ENCODE measurements at places on chromosomes 1 and 21. TPM values are rescaled to one million over a fixed set of nuclear protein-coding genes. Genes with fewer than 3 reads are reported as not detected.

DNA sequence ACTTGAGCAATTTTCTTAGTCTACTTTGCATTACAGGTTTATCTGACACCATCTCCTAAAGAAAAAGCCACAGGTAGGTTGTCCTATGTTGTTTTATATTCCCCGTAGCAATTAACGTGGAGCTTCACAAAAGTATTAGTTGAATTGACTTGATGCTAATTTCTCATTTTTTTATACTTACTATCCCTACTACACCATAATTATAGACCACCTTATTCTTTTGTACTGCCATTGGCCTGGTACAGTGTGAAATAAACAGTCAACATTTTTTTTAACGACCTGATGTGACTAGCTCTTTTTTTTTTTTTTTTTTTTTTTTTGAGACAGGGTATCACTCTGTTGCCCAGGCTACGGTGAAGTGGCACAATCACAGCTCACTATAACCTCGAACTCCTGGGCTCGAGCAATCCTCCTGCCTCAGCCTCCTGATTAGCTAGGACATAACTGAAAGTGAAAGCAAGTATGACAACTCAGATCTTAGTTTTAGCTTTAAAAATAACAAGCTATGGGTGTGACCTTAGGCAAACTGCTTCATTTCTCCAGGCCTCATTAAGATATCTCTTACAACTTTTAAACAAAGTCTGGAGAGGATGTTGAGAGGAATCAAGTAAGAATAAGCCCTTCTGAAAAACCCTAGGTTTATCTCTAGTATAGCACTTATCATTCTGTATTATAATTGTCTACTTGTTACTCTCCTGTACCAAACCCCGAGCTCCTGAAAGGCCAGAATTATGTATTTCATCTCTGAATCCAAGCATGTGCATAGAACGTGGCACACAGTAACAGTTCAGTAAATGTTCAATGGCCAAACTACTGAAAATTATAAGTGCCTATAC, 49.5 kb downstream of the LUZP1 start:
- H3K27ac ChIP-seq: peak overlapping the region; percentile 66
- H3K36me3 ChIP-seq: no peaks in the 10 kb centered on the region
- H3K4me3 ChIP-seq: peak overlapping the region; percentile 24

- no peaks in the 10 kb centered on the region for H3K27me3 ChIP-seq
- H3K4me3 ChIP-seq: no peak overlapping the region
- no peaks in the 10 kb centered on the region for H3K4me1 ChIP-seq
- no peak overlapping the region for H3K27ac ChIP-seq
- no peak for DNase-seq
Observed at GRCh38 chr1:77355010-77355409, 73.2 kb downstream of the AK5 start.

DNA sequence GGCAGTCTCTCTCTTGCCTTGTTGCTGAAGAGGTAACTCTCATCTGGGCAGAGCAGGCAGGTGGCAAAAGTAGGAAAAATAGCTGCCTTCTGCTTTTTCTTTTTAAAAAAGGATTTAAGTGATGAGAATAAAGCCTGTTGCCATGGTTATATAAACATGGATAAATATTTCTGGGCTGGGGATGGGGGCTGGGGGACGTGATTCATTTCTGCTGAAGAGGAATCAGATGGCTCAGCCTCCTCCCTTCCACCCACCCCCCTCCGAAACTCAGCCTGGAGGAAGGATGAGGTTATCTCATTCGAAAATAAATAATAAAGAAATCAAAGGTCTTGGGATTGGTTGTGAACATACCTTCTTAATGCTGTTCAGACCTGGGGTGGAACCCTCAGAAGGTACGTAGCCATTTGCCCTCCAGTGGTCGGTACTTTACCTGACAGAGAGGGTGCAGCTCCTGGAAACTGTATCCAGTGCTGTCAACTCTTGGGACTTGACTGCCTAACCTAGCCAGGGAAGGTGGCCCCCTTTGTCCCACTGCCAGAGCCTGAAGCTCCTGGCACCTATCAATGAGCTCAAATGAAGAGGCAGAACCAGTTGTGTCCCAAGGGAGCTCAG, 3.8 kb upstream of the INKA2 start:
- H3K27me3 ChIP-seq: peaks cover 19% of the 10 kb centered on the region
- H3K4me1 ChIP-seq: peaks cover 25% of the 10 kb centered on the region
- no peak overlapping the region for H3K4me3 ChIP-seq
- no peak overlapping the region for H3K27ac ChIP-seq
- DNase-seq: no peak

DNA sequence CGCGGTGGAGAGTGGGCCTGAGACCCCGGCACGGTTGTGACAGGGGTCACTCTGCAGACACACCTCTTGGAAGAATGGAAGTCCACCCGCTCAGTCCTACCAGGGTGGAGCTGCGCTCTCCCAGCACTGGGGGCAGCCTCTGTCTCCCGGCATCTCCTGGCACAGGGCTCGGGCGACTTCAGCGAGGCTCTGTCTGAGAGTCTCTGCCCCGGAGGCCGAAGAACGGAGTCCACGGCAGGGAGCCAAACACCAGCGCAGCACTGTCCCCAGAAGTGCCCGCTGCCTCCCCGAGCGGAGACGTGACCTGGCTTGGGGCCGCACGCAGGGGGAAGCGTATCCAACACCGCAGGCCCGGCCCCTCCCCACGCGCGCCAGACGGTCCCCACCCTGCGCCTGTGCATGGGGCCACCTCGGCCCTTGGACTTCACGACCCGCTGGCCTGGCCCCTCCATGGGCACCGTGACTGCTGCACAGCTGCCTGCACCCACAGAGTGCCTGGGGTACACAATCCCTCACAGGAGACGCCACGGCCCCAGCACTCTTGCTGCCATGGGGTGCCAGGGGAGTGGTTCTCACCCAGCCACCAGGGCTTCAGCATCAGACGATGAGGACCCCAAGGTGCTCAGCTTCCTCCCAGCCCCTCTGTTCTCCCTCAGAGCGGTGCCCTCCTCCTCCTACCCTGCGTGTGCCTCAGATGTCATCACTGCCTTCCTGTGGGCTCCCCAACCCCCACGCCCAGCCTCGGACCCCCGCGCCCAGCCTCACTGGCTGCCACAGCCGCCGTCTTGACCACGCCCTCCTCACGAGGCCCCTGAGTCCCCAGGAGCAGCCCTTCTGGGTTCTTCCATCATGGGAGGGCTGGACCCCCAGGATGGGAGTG, 14.9 kb upstream of the RNF223 start:
- H3K36me3 ChIP-seq: no peaks in the 10 kb centered on the region
- H3K27me3 ChIP-seq: no peaks in the 10 kb centered on the region
- H3K4me3 ChIP-seq: no peak overlapping the region
- no peaks in the 10 kb centered on the region for H3K4me1 ChIP-seq

DNA sequence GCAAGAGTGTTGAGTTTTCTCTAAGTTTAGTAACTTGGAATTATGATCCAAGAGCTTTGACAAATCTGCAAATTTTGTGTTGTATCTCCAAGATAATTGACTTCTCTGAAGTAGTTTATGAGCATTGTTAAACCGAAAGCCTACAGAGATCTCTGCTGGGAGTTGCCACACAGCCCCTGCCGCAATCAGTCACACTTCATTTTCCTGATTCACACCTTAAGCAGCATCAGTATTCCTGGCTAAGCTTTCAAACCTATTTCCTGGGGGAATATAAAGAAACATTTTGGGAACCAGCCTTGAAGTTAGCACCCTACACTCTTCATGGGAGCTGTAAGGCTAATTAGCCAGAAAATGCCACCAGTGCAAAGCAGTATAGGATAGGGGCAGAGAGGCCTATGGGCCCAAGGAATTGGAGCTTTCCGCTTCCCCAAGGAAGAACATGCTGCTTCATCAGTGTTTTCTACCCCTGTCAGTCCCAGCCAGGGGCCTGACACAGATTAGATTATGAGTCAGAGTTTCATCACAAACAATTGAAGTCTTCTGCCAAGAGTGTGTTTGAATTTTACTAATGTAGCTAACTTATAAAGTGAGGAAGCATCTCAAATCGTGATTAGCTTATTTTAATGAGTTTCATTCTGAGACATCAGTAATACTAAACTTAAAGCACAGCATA, 23.2 kb upstream of the CACYBP start:
- no peak overlapping the region for H3K27ac ChIP-seq
- no peak for DNase-seq
- peaks cover 16% of the 10 kb centered on the region for H3K4me1 ChIP-seq
- no peak overlapping the region for H3K4me3 ChIP-seq

DNA sequence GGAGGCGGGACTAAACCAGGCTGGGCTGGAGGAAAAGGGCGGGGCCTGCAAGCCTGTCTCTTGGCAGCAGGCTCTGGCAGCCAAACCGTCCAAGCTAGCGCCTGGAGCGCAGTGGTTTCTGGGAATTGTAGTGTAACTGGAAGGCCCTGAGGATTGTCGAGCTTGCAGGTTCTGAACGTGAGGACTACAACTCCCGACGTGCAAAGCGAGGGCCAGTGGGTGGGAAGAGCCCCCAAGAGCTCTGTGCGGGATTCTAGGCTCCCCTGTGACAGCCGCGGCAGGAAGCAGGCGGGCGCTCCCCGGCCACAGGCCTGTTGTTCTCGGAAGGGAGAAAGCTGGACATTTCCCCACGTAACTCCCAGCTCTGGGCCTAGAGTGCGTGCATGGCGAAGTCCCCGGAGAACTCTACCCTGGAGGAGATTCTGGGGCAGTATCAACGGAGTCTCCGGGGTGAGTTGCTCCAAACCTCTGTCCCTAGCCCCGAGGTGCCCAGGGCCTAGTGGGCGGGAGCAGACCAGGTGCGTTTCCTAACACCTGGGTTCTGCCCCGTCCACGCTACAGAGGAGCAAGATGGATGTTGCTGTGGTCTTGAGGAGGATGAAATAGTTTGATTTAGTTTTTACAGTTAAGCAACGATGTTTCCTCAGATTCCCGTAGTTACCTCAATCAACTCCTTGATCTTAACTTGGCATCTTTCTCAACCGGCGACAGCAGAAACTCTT, at the start of gene SDCCAG8:
Gene SDCCAG8, plus strand, starts transcription at position 251 of the 722 bp plus-strand sequence. Its CDS starts 133 bp downstream, at position 384.
- H3K4me3 ChIP-seq: peak within 1 kb of the TSS; percentile 99
- peak; percentile 97 for DNase-seq
- no peaks in the 10 kb centered on the region for H3K27me3 ChIP-seq
- H3K36me3 ChIP-seq: no peaks in the 10 kb centered on the region
- H3K4me1 ChIP-seq: peaks cover 20% of the 10 kb centered on the region

GRCh38 chr1:85061711-85062424, 13.6 kb upstream of the MCOLN3 start:
- DNase-seq: peak; percentile 70
- H3K4me1 ChIP-seq: peaks cover 10% of the 10 kb centered on the region
- peak overlapping the region; percentile 50 for H3K4me3 ChIP-seq
- H3K27ac ChIP-seq: no peak overlapping the region
- H3K36me3 ChIP-seq: no peaks in the 10 kb centered on the region
- H3K27me3 ChIP-seq: no peaks in the 10 kb centered on the region

The CD52 gene
- total RNA-seq: 608 TPM

The ADAM30 gene
- total RNA-seq: not detected

Data from CD4-positive, alpha-beta T cell (primary cell).